ENCODE measurements at places on chromosomes 16 and 17.

DNA sequence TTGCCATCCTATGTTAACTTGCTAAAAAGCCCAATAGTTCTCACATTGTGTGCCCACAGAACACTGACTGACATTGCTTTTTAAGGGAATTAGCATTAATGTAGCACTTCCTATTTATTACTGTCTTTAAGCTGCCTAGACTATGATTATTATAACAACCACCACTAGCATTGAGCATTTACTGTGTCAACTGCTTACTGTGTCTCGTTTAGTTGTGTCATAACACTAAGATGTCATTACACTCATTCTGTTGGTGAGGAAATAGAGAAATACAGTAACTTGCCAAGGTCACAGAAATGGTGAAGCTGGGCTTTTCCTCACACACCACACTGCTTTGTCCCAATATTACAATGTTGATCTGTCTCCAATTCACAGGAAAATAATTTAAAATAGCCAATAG lies 30.2 kb downstream of the TRIM25 start:
- DNase-seq, result no peak

GRCh38 chr16:17261197-17261858 lies 209.4 kb downstream of the XYLT1 start:
- peak; percentile 50 for DNase-seq

DNA sequence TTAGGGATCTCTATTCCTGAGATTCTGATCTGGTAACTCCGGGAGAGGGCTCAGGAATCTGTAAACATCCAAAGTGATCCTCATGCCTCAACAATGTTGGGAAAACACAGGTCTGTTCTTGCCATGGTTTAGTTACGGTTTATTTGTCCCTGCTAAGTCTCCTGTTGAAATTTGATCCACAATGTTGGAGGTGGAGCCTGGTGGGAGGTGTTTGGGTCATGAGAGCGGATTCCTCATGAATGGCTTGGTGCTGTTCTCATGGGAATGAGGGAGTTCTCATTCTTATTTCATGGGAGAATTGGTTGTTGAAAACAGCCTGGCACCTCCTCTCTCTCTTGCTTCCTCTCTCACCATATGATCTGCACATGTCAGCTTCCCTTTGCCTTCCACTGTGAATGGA lies 608.6 kb upstream of the GOT2 start:
- no peak for DNase-seq

DNA sequence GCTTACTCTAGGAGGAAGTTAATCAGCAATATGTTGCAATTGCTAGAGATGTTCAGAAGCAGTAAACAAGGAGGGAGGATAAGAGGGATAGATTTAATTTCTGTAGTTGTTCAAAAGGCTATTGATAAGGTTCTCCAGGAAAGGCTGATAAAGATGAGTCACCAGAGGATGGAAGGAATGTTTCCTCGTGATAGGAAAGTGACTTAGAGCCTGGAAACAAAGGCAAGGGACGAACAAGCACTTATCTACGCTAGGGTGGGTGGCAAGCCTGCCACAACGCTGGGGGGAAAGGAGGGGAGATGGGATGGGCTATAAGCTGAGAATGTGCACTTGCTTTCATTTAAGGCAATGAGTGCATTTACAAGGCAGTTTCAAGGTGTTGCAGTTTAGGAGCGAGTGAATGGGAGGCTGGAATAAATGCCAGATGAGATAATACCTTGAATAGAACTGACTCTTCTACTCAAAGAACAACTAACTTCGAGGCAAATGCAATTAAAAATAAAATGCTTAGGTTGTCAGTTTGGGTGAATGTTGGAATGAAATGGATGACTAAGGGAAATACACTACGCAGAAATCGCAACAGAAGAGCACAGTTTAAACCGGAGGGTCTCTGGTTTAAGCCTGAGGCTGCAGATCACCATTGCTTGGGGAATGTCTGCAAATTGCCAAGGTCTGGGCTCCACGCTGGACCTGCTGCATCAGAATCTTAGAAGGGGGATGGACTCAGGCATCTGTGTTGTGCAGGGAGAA lies 76.0 kb upstream of the RBBP6 start:
- DNase-seq, result no peak

GRCh38 chr17:56744721-56745120 lies 89.0 kb downstream of the C17orf67 start:
- DNase-seq, result no peak

- no peak for DNase-seq
Measured at GRCh38 chr16:56780646-56781045, 50.7 kb downstream of the NUP93 start.
